ENCODE measurements at places on chromosomes 5 and 9. TPM values are rescaled to one million over a fixed set of nuclear protein-coding genes. Genes with fewer than 3 reads are reported as not detected.

The NFIB gene
- total RNA-seq: not detected

The NAIP gene
- 21.1 TPM for total RNA-seq

The PPP3R2 gene
- total RNA-seq: not detected

The SVEP1 gene
- total RNA-seq: not detected

The FOXD4L3 gene
- not detected for total RNA-seq

The SLC34A1 gene
- total RNA-seq: not detected

The HNRNPH1 gene
- 2,565 TPM for total RNA-seq

GRCh38 chr5:72440207-72440638 is 67.0 kb downstream of the ZNF366 start:
- DNase-seq: no peak

GRCh38 chr5:43227655-43228054 is 35.6 kb downstream of the NIM1K start:
- DNase-seq: no peak

GRCh38 chr9:33265211-33265865 is 489 bp downstream of the CHMP5 start:
- no peak for DNase-seq

- DNase-seq: peak; percentile 2
Measured at GRCh38 chr9:93676310-93677047, 100.1 kb downstream of the PHF2 start.

GRCh38 chr5:150766251-150766650 is 7.4 kb upstream of the DCTN4 start:
- no peak for DNase-seq

DNA sequence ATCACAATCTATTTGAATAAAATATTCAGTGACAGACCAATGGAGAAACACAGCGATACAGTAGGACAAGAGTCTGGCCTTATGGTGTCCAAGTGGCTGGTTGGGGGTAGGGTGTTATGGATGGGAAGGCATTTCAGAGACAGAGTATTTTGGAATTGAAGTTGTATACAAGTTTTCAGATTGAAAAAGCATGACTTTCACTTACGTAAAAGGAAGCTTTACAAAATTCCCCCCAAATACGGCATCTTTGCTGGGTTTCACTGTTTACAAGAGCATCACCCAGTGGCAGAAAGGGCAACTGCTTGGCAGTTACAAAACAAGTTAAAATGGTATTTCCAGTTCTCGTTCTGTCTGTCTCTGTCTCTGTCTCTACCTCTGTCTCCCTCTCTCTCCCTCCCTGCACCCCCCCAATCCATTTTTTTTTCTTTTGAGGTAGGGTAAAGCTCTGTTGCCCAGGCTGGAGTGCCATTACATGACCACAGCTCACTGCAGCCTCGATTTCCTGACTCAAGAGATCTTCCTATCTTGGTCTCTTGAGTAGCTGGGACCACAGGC is 86.2 kb downstream of the PTPN3 start:
- no peak for DNase-seq

- DNase-seq: no peak
Measured at GRCh38 chr5:148543727-148544126, 110.6 kb downstream of the HTR4 start.

GRCh38 chr5:1060535-1060981 is 51.3 kb downstream of the SLC12A7 start:
- DNase-seq: no peak

DNA sequence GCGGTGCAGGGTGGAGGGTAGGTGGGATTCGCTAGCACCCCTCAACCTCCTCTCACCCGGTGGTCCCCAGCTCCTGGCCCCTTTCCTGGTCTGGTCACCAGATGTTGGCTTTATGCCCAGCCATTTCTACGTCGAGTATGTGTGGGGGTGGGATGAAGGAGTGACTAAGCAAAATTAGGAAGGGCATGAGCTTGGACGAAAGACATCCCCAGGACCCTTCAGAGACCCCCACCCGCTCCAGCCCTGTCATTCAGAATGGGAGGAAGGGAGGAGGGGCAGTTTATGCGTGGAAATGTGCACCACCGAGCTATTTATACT is 742 bp downstream of the BHMT2 start:
- no peak for DNase-seq

GRCh38 chr9:114130624-114131277 is 24.6 kb upstream of the COL27A1 start:
- no peak for DNase-seq
